Hematopoietic multipotent progenitor cell treated with erythropoietin and hydrocortisone succinate and interleukin-3 and kit ligand, for 4 days (in vitro differentiated cells): ENCODE measurements at places on chromosomes 3 and 15.

GRCh38 chr3:107796791-107797190 lies 274.0 kb downstream of the BBX start:
- DNase-seq = peak; percentile 79

DNA sequence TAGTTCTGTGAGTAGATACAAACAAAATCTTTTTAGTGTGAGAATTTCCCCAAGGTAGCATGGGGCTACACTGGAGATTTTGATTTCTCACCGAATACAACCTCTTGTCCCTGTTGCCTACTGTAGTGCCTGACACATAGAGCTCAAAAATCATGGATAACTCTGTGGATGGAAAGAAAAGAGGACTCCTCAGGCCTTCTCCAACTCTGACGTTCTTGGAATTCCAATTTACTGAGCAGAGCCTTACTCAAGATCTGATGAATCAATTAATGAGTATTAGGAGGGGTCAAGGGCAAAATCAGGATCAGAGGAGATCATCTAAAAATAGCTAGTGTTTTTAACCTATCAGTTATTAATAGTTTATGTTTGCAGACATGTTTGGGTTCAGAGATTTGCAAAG lies 46.7 kb upstream of the PYDC2 start:
- no peak for DNase-seq

DNA sequence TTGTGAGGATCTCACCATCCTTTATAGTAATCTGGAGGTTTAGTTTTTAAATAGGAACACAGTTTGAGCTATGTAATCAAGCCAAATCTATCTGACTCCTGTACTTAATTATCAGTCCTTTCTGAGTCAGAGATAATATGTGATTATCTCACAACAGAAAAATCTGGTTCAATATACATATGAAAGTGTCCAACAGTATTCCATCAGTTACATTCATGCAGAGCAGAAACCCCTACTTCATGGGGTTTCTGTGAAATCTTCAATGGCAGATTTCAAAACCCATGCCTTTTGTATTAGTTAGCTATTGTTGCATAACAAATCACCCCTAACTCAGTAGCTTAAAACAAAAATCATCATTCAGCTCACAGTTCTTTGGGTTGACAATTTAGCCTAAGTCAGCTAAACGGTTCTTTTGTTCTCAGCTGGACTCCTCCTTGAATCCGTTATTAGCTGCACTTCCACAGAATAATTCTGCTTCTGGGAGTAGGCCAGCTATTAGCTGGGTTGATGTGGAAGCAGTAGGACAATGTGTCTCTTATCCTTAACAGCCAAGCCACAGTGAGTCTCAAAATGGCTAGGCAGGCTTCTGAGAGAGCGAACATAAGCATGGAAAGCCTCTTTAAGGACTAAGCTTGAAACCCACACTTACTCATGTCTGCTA lies 42.9 kb upstream of the ARPP21 start:
- no peak for DNase-seq

DNA sequence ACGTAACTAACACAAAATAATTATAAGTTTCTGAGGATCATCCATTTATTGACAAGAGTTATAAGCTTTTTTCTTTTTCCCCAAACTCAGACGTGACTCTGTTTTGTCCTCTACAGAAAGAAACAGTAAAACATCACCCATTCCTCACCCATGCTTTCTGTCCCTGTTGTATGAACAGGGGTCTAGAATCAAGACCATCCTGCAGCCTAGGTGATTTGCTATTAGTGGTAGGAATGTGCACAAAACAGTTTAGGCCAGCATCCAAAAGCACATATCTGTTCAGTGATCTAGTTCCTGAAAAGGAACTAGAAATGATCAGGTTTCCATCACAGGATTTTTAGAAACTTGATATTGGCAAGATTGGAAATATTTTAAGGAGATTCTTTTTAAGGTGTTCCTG lies 527.6 kb downstream of the SOX2 start:
- DNase-seq = no peak

GRCh38 chr3:146368882-146369523 lies 100.4 kb downstream of the PLSCR2 start:
- no peak for DNase-seq

GRCh38 chr15:74179101-74179841 lies 5.8 kb downstream of the ISLR start:
- DNase-seq = no peak

DNA sequence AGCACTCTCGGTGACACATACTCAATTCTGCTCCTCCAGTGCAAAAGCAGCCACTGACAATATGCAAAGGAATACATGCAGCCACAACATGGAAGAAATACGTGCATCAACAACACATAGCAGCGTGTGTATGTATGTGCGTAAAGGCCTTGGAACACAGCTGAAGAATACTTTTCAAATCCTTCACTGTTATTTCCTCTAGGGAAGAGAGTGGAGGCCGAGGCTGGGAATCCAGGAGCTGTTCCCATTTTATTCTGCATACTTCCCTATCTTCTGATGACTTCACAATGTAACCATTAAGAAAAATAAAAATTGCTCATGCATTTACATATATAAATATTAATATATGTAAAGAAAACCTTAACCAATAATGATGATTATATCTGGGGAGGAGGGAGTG lies 36.6 kb upstream of the MGLL start:
- no peak for DNase-seq

- DNase-seq = peak; percentile 43
Observed at GRCh38 chr3:108806316-108806715, 16.3 kb upstream of the TRAT1 start.

DNA sequence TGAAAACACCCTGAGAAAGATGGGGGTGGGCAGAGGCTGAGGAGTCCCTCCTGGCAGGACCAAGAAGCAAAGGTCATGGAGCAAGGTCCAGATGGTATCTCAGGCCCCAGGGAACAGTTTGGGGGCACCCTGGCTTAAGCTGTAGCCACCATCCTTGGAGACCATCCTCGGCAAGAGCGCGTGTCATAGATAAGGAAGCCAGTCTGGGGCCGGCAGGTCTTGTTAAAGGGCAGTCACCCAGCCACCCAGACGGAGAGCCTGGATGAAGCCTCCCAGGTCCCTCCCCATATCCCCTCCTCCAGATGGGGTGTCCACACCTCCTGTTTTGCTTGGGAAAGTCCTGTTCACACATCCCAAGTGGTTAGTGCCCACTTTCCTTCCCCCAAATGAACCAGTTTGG lies 191.1 kb downstream of the KLF13 start:
- DNase-seq = no peak
